ENCODE measurements at places on chromosomes 1 and 21.

- no peak for DNase-seq
Observed at GRCh38 chr1:192167911-192168700, 9.8 kb downstream of the RGS18 start.

DNA sequence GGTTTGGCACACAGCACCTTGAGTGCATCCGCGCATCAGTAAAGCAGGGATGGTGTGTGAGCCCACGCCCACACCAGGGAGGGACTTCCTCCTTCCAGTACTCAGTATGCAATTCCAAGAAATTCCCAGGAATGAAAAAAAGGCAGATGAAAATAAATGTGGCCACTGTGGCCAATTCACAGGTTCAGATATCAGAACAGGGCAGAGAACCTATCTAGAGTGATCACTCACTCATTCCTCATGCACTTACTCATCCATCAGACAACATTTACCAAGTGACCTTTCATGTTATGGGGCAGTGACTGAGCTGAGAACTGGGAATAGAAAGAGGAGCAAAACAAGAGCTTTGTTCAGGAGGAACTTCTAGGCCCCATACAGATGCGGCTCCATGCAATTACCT, 113.7 kb downstream of the ZSCAN20 start:
- DNase-seq: no peak

- DNase-seq: no peak
Observed at GRCh38 chr1:63124666-63125191, 197.6 kb upstream of the FOXD3 start.

GRCh38 chr1:246506367-246506673, 759 bp downstream of the SMYD3 start:
- no peak for DNase-seq

- no peak for DNase-seq
Observed at GRCh38 chr1:111602974-111603373, 16.6 kb upstream of the RAP1A start.

DNA sequence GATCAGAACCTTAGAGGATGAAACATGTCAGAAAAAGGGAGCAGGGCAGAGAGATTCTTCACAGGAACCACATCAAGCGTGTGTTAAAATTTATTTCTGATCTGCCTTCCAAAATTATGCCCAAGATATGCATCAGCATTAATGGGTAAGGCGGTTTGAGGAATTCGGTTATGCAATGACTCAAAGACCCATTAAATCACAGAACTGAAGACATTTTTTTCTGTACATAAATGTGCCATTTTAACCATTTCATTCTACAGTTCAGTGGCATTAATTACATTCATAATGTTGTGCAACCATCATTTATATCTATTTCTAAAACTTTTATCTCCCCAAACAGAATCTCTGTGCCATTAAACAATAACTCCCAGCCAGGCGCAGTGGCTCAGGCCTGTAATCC, 43.4 kb downstream of the CNST start:
- DNase-seq: no peak

- no peak for DNase-seq
Observed at GRCh38 chr21:26107429-26107828, 63.1 kb downstream of the APP start.

DNA sequence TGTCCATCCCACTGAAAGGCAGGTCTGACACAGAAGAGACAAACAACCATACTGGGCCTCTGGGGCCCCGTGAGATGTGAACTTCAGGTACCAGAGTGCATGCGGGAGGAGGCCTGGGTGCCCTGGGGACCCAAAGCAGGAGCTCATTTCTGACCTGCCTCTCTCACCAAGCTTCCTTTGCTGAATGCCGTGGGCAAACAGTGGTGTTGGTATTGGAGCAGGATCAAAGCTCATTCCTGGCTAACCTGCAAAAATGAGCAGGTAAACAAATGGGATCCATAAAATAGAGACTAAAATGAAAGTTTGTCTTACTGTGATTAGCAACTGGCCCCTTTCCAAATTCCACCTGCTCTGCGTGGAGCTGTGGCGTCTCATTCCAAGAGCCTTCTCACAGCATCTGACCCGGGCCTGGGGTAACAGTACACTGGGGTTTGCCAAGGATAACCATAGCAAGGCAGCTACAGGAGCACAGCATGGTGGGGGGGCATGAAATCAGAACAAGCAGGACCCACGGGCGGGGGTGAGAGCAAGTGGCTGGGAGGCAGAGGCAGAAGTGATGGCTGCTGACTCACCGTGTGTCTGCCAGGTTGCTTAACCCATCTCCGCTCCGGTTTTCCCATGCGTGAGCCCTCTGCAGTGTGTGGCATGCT, 103.6 kb downstream of the KIF26B start:
- no peak for DNase-seq

DNA sequence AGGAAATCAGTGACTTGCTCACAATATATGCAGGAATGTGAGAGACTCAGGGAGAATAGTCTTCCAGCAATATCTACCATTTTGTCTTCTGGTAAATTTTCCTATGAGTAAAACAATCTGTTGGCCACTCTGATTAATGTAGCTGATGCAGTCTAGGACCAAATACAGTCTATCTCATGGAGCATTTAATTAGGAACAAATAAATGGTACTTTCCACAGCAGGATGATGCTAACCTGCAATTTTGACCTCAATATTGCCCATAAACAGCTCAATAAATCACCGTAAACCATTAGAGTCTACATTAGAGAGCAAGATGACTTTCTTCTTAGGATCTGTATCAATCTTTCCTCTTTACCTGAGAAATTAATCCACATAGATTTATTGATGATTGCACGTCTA, 567.7 kb upstream of the B3GALT2 start:
- DNase-seq: no peak

GRCh38 chr1:192161976-192162375, 3.7 kb downstream of the RGS18 start:
- no peak for DNase-seq

Measured in activated CD4-positive, CD25-positive, alpha-beta regulatory T cell treated with anti-CD3 and anti-CD28 coated beads, Interleukin-2, amount 50 U/mL, for 16 hours (primary cell).